Testis (tissue), 5 donors: ENCODE measurements at places on chromosomes 12 and 14. TPM values are rescaled to one million over a fixed set of nuclear protein-coding genes. Genes with fewer than 3 reads are reported as not detected.

Gene SERPINA12
- total RNA-seq: 0.25 TPM

Gene PTCSC3
- total RNA-seq: not detected

Gene OTUB2
- 19.3 TPM for total RNA-seq

DNA sequence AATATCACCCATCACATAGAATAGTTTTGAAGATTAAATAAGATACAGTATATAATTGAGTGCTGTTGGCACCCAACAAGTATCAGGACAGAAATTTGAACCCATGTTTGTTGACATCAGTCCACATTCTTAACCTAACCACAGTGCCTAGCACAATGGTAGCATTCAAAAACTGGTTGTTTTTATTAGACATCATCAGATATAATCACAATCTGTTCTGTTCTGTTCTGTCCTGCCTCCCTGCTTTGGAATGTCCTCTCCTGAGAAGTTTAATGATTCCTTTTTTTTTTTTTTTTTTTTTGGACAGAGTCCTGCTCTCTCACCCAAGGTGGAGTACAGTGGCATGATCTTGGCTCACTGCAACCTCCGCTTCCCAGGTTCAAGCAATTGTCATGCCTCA is 476.6 kb downstream of the RMST start:
- H3K36me3 ChIP-seq: no peaks in the 10 kb centered on the region
- H3K27me3 ChIP-seq: no peaks in the 10 kb centered on the region
- no peak overlapping the region for H3K4me3 ChIP-seq
- H3K4me1 ChIP-seq: no peaks in the 10 kb centered on the region
- H3K27ac ChIP-seq: no peak overlapping the region

DNA sequence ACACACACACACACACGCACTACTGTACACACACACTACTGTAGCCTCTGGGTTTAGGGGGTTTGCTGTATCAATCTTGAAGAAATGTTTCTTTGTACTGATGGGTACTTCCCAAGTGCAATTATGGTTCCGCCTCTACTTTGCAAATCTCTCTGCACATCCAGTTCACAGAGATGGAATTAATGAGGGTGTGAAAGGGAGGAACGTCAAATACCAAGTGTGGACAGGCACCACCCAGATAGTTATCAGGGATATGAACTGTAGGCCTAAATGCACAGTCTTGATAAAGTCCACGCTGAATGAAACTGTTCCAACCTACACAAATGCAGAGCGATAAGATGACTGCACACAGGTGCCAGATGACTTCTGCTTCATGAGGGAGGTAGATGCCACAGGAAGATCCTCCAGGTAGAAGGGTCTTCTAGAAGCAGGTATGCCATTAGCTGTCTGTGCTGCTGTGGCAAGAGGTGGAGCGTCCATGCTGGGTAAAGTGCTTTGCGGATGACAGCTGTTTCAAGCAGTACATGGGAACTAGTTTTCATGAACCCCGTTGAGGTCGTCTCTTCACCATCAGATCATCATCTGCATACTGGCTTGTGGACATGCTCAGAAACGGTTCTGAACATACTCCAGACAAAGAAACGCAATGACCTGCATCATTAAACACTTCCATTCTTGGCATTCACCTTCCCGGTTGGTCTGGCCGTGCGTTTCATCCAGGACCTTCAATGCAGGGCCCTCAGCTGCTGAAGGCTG is 314.3 kb upstream of the RTL1 start:
- no peak for DNase-seq
- H3K4me1 ChIP-seq: peaks cover 10% of the 10 kb centered on the region
- H3K27ac ChIP-seq: no peak overlapping the region
- H3K4me3 ChIP-seq: no peak overlapping the region
- H3K36me3 ChIP-seq: no peaks in the 10 kb centered on the region
- no peaks in the 10 kb centered on the region for H3K27me3 ChIP-seq

DNA sequence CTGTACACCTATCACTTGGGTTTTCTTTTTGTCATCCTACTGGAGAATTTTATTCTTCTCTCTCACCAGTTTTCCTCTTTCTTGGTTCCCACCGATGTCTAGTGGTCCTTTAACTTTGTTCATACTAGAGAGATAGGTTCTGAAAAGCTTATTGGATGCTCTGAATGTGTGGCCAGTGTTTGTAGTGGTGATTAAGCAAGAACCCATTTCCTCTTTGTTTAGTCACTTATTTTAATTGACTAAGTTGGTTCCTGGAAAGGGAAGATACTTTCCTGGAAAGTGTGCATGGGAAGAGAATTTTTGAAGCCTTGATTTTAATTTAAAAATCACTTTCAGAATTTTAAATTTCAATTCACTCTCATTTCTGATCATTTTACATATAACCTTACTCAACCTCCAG is 127.2 kb downstream of the OTOGL start:
- no peak for DNase-seq
- H3K4me1 ChIP-seq: no peaks in the 10 kb centered on the region
- H3K36me3 ChIP-seq: no peaks in the 10 kb centered on the region
- H3K4me3 ChIP-seq: no peak overlapping the region

DNA sequence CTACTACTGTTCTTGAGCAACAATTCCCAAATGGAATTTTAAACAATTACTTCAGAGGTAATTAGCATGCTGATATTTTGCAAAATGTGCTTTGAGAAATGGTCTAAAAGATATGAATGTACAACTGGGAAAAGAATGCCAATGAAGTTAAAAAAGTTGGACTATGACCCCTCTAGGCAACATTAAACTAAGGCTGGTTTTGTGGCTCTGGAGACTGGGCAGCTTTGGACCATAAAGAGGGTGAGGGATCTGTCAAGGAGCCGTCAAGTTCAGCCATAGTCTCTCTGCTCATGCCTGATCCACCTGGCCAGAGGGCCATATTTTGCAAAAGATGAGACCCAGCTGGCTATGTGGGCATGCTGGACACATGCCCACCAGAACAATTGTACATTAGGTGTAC is 38.8 kb downstream of the CMAS start:
- no peak overlapping the region for H3K27ac ChIP-seq
- DNase-seq: no peak
- no peaks in the 10 kb centered on the region for H3K27me3 ChIP-seq
- no peak overlapping the region for H3K4me3 ChIP-seq

GRCh38 chr14:100048786-100049185 is 16.4 kb upstream of the EVL start:
- no peak overlapping the region for H3K4me3 ChIP-seq
- H3K36me3 ChIP-seq: no peaks in the 10 kb centered on the region
- H3K27ac ChIP-seq: no peak overlapping the region
- no peak for DNase-seq
- no peaks in the 10 kb centered on the region for H3K27me3 ChIP-seq
